ENCODE measurements at places on chromosomes 1 and 21. TPM values are rescaled to one million over a fixed set of nuclear protein-coding genes. Genes with fewer than 3 reads are reported as not detected.
A peak's percentile ranks its signal among the peaks of the same experiment; 100 is the strongest.

Gene USH2A
- not detected for total RNA-seq

DNA sequence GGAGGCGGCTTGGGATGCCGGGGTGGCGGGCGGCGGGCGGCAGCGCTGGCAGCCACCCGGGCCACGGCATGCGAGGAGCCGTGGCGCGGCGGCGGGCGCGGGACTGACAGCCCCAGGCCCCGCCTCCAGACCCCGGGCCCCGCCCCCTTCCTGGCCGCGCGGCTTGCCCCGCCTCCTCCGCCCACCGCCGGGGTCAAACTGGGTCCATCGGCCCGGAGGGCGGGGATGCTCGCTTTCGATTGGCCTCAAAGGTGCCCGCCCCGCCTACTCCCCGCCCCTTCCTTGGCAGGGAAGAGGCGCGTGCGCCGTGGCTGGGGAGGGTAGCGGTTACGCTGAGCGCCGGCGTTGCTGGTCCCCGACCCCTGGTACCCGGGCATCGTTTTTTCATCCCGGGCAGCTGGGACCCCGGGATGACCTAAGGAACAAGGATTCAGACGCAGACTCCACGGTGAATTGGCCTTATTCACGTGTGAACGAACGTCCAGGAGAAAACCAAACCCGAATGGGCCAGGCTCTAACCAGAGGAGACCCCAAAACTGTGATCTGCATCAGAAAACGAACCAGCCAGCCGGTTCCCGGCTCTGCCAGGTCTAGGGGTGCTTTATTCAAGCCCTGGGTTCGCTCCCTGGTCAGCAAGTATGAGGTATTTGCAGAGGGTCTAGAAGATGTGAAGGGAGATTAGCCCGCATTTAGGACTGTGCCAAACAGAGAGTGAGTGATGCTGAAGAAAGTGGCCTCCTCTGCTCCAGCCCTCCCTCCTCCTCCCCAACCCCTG lies 117.2 kb upstream of the GUCA2B start:
- peak; percentile 94 for DNase-seq

DNA sequence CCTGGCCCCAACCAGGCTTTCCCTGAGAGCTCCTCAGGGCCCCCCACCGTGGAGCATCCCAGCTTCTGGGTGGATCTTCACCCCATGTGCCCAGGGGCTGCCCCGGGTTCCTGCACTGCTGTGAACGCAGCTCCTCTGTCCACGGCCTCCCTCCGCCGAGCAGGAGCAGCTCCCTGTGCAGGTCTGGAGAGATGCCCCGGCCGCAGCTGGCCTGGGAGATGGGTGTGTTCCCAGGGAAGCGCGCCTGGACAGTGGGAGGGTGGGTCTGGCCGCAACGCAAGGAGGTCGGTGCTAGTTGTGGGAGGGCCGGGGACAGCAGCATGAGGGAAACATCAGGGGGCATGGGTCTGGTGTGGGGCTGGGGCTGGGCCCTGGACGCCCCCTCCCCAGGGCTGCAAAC lies 71.3 kb downstream of the MORN1 start:
- no peak for DNase-seq

- DNase-seq: no peak
These were observed 15.6 kb downstream of the PAX7 start for GRCh38 chr1:18646091-18646785.

- peak; percentile 45 for DNase-seq
These were observed 23.5 kb downstream of the COP1 start for GRCh38 chr1:176183618-176184017.

Gene ILDR2
- not detected for total RNA-seq

DNA sequence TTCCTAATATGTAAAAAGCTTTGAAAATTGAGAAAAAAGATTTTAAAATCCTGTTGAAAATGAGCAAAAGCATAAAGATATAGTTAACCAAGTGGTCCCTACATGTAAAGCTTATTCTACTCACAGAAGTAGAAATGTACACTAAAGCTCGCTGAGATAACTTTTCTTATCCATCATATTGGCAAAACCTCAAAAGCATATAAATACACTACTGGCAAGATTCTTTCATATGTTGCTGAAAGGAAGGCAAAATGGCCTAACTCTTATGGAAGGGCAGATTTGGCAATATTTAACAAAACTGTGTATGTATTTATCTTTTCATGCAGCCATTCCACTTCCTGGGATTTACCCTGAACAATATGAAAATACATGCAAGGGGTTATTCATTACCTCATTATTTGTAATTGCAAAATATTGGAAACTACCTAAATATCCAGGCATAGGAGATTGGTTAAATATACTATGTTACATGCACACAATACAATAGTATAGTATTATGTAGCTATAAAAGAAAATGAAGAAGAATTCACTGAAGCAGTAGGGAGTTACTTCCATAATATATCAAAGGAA lies 43.2 kb upstream of the LYPLAL1 start:
- DNase-seq: no peak

Gene ALDH9A1
- total RNA-seq: 79.8 TPM

Gene FCMR
- total RNA-seq: not detected

DNA sequence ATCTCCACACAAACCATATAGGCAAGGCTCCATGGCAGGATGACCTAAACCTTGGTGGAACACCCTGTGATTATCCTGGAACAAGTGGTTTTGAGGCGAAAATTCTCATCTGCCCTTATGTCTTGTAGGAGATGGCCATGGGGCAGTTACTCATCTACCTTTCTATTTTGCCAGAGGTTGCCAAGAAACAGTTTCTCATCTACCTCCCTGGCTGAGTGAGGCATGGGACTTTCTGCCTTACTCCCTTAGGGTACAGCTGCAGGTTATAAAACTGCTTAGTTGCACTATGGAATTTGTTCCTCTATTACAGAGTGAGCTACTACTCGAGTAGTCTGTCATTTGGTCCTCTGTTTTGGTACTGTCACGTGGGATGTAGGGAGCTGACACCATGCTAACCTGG lies 31.3 kb upstream of the GUCA2A start:
- DNase-seq: no peak

GRCh38 chr21:28421716-28422524 lies 570.8 kb downstream of the LTN1 start:
- DNase-seq: no peak

Gene OR2T2
- total RNA-seq: not detected

DNA sequence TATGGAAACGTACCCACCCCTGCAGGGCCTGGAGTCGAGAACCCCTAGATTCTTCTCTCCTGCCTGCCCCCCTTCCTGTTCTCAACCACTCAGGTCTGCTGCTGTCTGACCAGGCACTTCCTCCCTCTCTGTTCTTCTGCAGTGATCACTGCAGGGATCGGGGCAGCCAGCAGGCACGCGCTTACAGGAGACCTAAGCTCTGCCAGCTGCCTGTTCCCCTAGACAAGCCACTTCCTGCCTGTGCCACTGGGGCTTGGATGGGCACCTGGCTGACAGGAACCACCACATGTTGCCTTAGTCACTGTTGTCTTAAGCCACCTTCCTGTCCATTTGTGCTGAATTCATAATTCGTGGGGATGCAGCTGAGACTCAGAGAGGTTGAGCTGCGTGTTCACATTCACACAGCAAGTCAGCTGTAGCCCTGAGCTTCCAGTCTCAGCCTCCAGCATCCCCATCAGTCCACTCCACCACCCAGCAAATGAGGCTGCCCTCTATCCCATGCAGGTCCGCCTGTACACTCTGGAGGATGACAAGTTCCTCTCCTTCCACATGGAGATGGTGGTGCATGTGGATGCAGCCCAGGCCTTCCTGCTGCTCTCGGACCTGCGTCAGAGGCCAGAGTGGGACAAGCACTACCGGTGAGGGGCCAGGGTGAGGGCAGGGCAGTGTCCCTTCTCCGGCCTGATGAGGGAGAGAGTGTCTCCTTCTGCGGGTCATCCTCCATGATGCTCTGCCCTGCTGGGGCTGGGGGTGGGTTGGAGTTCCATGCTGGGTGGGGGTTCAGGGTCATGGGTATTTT lies 18.6 kb downstream of the FAM151A start:
- DNase-seq: peak; percentile 41

Gene SLC1A7
- total RNA-seq: not detected

Measured in lung microvascular endothelial cell (primary cell).